ENCODE measurements at places on chromosomes 4 and X. TPM values are rescaled to one million over a fixed set of nuclear protein-coding genes. Genes with fewer than 3 reads are reported as not detected.
A peak's percentile ranks its signal among the peaks of the same experiment; 100 is the strongest.

DNA sequence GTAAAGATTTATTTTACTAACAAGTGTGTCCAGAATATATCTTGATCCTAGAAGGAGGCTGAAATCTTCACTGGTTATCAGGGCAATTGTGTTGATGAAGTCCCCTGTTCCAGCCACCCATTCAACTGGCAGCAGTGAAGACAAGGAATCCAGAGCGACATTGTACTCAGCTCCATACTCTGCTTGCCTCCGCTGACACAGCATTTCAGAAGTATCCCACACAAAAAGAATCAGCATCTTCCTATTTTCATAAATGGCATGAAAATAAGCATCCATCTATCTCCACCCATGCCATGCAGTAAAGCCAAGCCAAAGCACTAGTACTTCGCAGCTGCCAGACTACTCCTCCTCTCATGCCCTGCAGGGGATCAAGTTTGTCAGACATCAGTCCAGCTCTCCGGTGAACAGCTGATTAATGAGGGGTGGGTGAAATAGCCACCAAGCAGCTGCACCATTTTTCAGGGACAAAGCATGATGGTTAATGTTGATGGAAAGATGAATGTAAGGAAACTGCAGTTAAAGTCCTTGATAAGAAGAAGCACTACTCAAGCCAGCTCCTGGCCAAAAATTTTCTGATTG is 54.0 kb downstream of the COL25A1 start:
- no peak for DNase-seq

DNA sequence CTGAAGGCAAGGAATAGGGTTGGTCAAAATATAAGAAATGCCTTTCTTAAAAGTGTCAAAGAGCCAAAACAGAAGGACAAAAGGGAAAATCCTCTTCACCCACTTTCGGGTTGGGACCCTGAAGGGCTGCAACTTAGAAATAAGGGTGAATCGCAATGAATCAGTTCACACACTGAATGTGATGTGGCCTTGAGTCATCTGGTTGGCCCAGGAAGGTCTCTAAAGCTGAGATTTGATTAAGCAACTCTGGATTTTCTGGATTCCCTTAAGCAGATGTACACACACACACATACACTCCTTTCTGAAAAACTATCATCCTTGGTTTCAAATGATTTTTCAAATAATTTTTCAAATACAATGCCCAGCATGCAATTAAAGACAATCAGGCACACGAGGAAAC is 13.1 kb downstream of the TAB3 start:
- DNase-seq, result no peak

DNA sequence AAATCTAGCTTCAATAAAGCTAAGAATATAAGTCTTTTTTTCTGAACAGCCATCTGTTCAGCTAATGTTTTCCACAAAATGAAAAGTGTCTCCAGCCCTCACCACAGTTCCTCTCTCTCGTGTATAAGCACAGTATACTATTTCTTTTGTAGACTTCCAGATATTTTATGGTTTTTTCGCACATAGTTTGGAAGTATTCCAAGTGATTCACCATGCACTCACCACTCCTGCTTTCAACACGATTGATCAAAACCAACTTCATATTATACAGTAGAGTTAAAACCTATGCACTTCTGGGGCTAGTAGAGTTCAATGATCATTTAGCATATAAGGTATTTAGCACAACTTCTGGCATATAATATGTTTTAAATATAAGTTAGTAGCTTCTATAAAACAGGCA is 105.8 kb upstream of the DCAF12L1 start:
- DNase-seq, result no peak

- DNase-seq, result no peak
Observed at GRCh38 chrX:152932598-152933175, 34.8 kb downstream of the ZNF185 start.

PNMA6A gene
- polyA plus RNA-seq, result 0.12 TPM

GRCh38 chrX:39222346-39223113 is 421.3 kb downstream of the MID1IP1 start:
- DNase-seq, result no peak

ADRA2C gene
- not detected for polyA plus RNA-seq

- DNase-seq, result no peak
Observed at GRCh38 chrX:153646620-153647373, at the start of gene DUSP9. Gene DUSP9 (plus strand): TSS chrX:153647203. CDS start chrX:153647954, 751 bp downstream.

GRCh38 chr4:8228319-8229250 is 29.5 kb downstream of the SH3TC1 start:
- peak; percentile 55 for DNase-seq

DNA sequence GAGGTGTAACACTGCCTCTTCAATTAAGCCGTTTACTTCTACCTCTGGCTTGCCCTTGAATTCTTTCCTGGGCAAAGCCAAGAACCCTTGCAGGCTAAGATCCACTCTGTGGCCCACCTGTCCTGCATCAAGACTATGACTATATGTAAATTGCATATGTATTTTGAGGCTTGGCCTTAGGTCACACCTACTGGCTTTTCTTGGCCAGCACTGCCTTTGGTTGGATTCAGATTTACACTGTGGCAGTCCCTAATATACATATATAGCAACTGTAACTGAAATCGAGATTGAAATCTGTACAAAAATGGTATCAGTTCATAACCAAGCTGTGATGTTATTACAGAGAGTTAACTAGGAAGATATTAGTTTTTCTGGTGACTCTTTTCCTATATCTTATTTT is 151.5 kb downstream of the CFAP47 start:
- DNase-seq, result no peak

HDX gene
- 0.10 TPM for polyA plus RNA-seq

DNA sequence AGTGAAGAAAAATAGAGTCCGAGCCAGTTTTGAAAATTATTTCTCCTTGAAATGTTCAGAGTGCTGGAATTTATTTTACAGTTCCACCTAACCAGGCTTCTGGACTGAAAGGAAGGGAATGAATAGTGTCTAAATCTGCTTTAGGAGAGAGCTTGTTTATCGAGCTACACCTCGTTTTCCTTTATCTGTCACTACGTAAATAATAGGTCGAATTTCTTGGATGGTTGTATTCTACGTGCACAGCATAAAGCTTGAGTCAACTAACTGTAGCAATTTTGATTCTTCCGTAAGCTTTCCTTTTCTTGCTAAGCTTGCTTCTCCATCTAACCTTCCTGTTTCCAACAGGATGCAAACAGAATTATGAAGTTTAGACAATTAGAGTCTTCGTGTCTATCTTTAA is 48.6 kb downstream of the ADGRL3 start:
- DNase-seq, result no peak

- DNase-seq, result no peak
Observed at GRCh38 chr4:153873741-153874140, 84.9 kb upstream of the SFRP2 start.

PNMA5 gene
- 0.47 TPM for polyA plus RNA-seq

- no peak for DNase-seq
Observed at GRCh38 chr4:108601106-108601505, 19.3 kb upstream of the RPL34 start.

SRPX gene
- polyA plus RNA-seq, result not detected

DNA sequence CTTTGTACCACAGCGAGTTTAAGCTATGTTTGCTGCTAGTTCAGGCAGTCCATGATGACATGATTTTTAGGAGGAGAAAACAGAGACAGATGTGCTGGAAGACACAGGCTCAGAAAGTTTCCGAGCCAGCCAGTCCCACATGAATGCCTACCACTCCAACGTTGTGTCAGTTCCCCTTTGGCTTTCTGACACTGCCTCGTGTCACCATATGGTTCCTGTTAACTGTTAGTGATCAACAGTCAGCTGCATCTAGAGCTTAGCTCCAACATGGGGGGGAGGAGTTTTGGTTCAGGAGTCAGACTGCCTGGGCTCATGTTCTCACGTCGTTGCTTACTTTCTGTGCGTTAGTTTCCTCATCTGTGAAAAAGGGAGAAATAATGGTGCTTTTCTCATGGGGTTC is 343.7 kb downstream of the MID1IP1 start:
- no peak for DNase-seq

- DNase-seq, result no peak
Observed at GRCh38 chr4:144650311-144651005, 4.5 kb downstream of the HHIP start.

NPNT gene
- not detected for polyA plus RNA-seq

DNA sequence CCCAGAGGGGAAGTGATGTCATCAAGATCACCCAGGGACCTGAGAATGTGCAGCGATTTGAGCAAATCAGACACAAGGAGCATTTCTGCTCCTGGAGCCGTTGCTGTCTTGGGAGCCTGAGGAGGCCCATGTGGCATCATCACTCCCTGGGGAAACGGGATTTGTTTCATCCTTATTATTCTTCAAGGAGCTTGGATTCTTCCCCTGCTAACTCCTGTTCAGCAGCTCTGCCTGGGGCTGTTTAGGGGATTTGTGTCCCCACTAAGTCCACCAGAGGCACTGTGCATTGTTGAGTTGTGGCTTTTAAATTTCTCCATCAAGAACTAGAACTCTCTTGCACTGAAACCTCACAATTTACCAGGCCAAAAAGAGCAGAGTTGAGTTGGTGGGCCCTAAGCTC is 104.2 kb upstream of the MSX1 start:
- DNase-seq, result no peak

DNA sequence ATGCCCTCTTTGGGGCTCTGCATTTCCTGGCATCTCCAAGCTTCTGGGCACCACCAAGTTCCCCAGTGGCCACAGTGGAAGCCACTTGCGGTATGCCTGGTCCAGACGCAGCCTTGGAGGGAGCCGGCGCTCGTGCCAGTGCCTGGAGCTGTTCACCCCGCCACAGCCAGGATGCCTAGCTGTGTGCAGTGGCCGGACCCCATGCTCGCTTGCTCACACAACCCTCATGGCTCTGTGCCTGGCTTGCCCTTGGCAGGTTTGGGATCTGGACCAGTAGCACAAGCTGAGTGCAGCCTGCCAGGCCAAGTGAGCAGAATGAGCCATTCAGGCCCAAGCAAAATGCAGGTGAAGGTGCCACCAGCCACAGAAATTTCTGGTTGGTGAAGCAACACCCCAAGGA is 283.5 kb downstream of the EVC2 start:
- no peak for DNase-seq

F8 gene
- 4.3 TPM for polyA plus RNA-seq

Data from CD4-positive, CD25-positive, alpha-beta regulatory T cell (primary cell).